ENCODE measurements at places on chromosomes 2 and 18.

GRCh38 chr2:46039543-46040303 lies 257.5 kb upstream of the EPAS1 start:
- no peak for DNase-seq

- DNase-seq, result no peak
Observed at GRCh38 chr2:241898463-241899270, 29.1 kb downstream of the RTP5 start.

- no peak for DNase-seq
Observed at GRCh38 chr2:151030663-151031230, 230.9 kb downstream of the RBM43 start.

DNA sequence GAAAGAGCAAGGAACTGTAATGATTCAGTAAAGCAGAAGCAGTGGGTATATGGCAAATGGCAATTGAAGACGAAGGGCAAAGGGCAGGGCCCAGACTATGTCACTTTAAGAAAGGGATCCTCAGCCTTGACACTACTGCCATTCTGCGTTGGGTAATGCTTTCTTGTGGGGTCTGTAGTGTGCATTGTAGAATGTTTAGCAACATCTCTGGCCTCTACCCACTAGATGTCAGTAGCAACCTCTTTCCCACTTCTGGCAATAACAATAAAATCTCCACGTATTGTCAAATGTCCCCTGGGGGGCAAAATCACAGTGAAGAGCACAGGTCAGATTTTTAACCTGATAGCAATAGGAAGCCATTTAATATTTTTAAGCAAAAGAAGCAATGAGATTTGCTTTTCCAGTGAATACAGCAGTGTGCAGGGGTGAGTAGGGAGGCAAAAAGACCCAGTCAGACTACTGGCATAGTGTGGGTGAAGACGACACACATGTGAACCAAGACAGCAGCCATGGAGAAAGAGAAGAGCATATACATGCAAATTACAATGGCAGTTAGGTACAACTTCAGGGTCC lies 209.5 kb downstream of the DYM start:
- no peak for DNase-seq

DNA sequence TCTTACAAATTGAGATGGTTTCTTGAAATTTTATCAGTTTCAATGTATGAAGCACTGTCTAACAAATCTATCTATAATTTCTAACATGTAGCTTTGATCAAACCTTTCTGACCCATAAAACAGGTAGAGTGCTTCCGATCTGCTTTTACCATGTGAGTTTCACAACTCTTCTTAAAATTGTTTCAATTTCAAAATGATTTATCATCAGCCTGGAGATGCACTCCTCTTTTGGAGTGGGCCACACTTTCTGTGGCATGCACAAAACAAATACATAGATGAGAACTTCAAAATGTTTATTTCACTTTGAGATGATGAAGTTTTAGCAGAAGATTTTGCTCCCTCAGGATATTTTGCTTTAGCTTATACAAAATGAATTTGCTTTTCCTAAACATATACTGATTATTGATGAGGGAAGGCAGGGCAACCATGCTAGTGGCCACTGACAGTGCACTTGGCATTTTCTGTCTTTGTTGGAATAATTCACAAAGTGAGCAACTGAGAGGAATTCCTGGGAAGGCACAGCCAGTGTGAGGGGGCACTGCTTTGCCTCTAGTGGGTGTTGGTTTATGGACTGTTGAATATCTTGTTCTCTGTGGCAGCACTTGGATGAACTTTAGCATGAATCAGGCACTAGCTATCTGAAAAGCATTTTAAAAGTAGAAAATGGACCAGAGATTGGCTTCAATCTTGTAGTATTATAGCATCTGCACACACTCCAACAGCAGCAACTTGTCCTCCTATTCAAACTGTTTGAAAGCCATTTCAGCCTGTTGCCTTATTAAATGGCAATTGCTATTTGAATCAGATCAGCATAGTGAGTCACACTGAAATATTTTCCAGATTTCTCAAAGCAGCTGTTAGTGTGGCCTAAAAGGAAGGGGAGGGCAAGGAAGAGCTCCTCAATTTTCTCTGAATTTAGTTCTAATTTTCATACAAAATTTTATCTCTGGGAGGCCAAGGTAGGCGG lies 193.2 kb downstream of the CCDC85A start:
- DNase-seq, result no peak

Data from vagina (tissue), 2 donors.